Thoracic aorta endothelial cell (primary cell): ENCODE measurements at places on chromosomes 16 and 17. TPM values are rescaled to one million over a fixed set of nuclear protein-coding genes. Genes with fewer than 3 reads are reported as not detected.

KRT40 gene
- not detected in 2 replicates for total RNA-seq

ABCA8 gene
- total RNA-seq, result 15.8 and 77.7 TPM in 2 replicates

TBC1D3K gene
- not detected in 2 replicates for total RNA-seq

ITGB3 gene
- total RNA-seq, result 86.4 and 102 TPM in 2 replicates

ENPP7 gene
- total RNA-seq, result not detected in 2 replicates

OR2C1 gene
- total RNA-seq, result not detected in 2 replicates

QRICH2 gene
- 2.6 and 2.7 TPM in 2 replicates for total RNA-seq

PKD1 gene
- 56.4 and 62.8 TPM in 2 replicates for total RNA-seq

GAS2L2 gene
- total RNA-seq, result not detected in 2 replicates

EVPL gene
- total RNA-seq, result not detected in 2 replicates

CCL16 gene
- 1.1 and 1.5 TPM in 2 replicates for total RNA-seq

MT1E gene
- total RNA-seq, result 139 and 259 TPM in 2 replicates
